Kidney (tissue), 22 donors: ENCODE measurements at places on chromosomes 1 and 21. TPM values are rescaled to one million over a fixed set of nuclear protein-coding genes. Genes with fewer than 3 reads are reported as not detected.

FAM72C gene
- not detected for polyA plus RNA-seq

- DNase-seq, result no peak
Observed at GRCh38 chr1:66758241-66758755, 6.0 kb downstream of the DYNLT5 start.

KLF17 gene
- polyA plus RNA-seq, result not detected

DNA sequence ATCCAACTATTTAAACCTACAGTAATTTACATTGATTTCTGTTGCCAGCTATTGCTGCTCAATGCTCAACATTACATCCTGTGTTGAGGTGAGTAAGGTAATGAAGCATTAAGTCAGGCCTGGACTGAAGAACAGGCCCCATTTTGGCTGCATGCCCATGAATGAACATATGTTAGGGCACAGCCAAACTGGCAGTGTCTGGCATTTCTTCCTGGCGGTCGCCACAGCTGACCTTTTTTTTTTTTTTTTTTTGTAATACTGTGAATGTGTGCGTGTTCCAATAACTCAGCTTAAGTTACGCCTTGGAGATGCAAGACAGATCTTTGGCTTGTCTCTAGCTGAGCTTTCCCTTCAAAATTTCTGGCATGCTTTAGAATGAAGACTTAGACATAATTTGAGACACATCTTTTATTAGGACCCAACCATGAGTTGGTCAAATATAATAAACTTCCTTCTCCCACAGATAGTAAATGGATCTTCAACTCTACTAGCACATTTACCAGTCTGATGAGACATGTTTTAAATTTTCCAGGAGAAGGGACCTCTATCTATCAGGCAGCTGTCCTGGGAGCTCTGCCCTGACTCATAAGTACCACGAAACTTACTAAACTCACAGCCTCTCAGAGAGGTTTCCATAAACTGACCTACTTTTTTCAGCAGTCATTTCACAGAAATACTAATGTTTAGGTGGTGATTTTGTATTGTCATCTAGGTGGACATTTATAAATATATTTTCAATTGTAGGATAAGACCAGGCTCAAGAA, 341.1 kb upstream of the RUNX1 start:
- DNase-seq, result no peak

DNA sequence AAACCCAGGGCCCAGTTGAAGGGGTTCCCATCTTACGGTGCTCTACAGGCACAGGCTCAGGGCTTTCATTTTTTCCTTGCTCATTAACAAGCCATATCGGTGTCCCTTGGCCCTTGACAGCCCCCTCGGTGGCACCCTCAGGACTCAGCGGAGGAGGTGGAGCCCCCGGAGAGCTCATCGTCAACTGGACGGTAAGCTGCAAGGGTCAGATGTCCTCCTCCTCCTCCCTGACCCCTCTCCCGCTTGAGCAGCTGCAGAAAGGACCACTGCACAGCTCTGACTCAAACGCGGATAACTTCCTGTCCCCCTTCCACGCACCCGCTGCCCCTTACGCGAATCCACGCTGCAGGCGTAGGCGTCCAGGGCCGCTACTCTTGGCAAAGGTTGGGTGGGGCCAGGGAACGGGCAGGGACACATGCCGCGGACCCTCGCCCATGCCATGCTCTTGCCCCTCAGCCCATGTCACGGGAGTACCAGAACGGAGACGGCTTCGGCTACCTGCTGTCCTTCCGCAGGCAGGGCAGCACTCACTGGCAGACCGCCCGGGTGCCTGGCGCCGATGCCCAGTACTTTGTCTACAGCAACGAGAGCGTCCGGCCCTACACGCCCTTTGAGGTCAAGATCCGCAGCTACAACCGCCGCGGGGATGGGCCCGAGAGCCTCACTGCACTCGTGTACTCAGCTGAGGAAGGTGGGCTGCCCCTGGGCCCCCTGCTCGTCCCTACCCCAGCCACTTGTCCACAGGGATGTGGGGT, 14.7 kb downstream of the TMEM81 start:
- DNase-seq, result no peak

C1orf94 gene
- not detected for polyA plus RNA-seq

DNA sequence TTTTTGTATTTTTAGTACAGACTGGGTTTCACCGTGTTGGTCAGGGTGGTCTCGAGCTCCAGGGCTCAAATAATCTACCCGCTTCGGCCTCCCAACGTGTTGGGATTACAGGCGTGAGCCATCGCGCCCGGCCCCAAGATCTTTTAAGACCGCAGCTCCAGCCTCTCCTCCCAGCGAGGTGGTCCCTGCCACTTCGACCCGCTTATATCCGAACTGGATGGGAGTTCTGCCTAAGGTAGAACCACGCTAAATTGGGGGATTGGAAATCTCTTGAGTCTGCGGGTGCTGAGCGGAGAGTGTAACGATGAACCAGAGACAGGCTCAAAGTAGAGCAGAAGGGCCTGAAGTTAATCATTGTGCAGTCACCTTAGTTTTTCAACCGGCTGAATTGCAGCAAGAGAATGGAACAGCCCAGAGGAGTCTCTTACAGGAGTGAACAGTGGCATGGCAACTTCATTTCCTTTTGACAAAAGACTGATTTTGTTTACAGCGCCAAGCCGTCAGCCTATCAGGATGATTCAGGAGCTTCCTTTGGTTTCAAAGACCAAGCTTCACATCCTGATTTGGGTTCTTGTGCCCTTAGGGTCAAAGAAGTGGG, 726 bp upstream of the CYB5R1 start:
- peak; percentile 29 for DNase-seq

DNA sequence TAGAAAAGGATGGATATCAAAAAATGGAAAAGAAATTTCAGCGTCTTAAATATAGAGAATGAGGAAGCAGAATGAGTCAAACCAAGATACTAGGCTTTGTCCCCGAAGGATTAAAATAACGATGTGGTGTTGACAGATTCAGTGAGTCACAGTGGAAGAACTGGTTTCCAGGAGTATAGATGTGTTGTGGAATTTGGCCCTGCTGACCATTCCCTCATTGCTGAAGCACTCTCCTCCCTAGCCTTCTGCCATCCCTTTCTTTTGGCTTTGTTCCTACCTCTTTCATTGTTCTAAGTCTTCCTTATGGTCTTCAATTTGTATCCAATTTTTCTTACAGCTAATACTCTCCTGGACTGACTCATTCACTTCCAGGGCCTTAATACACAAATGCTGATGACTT, 23.1 kb upstream of the USP25 start:
- no peak for DNase-seq

- DNase-seq, result no peak
Observed at GRCh38 chr1:206441336-206441967, 28.8 kb upstream of the IKBKE start.

- no peak for DNase-seq
Observed at GRCh38 chr1:223038288-223039006, 104.6 kb downstream of the TLR5 start.
